Activated gamma-delta T cell treated with anti-CD3 and anti-CD28 coated beads, Interleukin-2, amount 50 U/mL, for 16 hours (primary cell): ENCODE measurements at places on chromosomes 3 and 15.

- no peak for DNase-seq
Measured at GRCh38 chr3:38165722-38166387, 518 bp downstream of the OXSR1 start.

DNA sequence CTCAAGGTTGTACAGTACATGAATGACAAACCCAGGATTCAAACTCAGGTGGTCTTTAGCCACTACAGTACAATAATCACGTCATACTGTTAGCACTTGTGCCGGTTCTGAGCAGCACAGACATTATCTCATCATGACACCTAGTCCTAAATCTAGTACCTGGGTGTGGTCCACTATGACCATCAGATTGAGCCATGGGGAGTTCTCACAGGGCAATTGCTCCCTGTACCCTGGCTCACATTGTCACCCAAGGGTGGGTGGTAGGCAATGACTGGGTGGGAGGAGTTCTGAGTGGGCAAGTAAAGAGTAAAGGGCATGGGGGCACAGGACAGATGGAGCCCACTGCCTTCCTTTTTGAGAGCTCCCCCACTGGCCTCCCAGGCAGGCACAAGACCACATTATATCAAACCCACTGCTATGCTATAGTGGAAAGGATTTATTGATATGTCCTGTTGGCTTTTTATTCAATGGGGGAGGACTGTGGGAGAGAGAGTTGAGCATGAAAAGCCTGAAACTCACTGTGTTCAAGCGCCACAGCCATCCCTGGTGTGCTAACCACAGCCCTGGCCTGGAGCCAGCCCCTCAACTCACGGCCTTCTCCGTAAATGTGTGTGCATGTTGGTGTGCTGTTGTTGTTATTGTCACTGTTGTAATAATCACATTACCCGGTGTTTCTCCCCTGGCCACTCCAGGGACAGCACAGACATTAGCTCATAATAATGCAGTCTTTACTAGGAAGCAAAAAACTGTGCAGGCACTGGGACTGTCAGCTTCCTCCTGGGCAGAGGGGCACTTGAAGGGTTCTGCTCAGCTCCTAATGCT, 27.3 kb downstream of the ADCY5 start:
- no peak for DNase-seq

DNA sequence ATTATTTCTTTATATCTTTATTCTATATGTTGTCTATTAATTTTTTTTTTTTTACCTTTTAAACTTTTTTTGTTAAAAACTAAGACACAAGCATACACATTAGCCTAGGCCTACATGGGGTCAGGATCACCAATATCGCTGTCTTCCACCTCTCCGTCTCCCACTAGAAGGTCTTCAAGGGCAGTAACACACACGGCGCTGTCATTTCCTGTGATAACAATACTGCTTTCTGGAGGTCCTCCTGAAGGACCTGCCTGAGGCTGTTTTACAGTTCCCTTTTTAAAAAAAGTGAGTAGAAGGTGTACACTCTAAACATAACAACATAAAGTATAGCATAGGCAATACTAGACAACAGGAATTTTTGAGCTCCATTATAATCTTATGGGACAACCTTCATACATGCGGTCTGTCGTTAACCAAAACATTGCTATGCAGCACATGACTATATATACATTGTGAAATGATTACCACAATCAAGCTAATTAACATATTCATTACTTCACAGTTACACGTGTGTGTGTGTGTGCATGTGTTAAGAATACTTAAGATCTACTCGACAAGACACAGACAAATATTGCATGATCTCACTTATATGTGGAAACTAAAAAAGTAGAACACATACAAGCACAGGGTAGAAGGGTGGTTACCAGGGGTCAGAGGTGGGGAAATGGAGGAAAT, 20.8 kb downstream of the RAB6B start:
- no peak for DNase-seq

DNA sequence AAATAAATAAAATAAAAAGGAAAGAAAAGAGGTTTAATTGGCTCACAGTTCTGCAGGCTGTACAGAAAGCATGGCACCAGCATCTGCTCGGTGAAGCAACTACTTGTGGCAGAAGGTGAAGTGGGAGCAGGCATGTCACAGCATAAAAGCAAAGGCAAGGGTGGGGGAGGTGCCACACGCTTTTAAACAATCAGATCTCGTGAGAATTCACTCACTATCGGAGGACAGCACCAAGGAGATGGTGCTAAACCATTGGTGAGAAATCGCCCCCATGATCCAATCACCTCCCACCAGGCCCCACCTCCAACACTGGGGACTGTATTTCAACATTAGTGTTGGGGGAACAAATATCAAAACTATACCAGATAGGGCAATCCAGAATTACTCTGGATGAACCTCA, 15.3 kb downstream of the SCG3 start:
- no peak for DNase-seq

DNA sequence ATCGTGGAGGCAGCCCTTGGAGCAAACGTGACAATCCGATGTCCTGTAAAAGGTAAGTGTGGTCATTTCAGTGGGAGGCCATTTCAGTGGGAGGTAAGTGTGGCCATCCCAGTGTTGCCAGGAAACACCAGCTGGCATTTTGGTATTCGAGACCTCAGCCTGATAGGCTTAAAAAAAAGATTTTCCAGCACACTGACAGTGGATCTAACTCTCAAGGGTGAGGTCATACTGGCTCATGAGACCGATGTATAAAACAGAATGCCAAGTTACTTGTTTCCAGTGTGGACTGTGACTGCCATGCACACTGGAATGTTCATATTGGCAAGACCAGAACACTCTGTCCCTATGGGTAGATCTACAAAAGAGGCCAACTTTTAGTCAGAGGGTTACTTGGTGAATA, 244.4 kb upstream of the GOLGA6L4 start:
- no peak for DNase-seq
